ENCODE measurements at places on chromosomes 7 and 10.

DNA sequence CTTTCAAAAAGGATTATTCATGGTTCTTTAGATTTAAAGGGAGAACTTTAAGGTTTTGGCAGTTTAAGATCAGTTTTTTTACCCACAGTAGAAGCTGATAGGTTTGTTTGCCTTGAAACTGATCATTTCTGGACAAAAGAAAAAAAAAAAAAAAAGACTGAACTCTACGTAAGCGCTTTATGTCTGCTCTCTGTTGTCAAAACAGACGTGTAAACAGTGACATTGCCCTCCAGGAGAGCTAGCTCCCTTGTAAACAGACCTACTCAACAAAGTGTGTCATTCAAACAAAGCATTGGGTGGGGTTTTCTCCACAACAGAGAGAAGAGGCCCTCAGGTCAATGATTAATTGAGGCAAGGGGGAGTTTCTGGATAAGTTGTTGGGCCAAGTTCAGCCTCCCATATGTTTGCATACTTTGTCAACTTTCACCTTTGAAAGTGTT, 568.1 kb upstream of the LRRN3 start:
- no peak for DNase-seq

DNA sequence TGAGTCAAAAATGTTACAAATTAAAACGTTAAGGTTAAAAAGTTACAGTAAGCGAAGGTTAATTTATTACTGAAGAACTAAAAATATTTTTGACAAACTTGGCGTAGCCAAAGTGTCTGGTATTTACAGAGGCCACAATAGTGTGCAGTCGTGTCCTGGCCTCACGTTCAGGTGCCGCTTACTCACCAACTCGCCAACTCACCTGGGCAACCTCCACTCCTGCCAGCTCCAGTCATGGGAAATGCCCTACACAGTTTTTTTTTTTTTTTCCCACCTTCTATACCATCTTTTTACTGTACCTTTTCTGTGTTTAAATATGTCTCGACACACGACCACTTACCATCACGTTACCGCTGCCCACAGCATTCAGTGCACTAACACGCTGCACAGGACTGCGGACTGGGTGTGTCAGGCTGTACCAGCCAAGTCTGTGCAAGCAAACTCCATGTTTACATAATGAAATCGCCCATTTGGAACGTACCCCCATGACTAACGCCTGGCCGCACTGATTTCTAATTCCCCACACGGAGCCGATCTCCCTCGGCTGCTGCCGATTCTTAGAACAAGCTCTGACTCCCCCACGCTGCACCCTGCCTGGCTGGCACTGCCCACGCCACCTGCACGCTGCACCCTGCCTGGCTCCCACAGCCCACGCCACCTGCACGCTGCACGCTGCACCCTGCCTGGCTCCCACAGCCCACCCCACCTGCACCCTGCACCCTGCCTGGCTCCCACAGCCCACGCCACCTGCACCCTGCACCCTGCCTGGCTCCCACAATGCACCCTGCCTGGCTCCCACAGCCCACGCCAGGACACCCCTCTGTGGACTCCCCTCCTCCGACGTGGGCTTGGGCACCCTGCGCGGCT, 203.1 kb downstream of the ZMYND11 start:
- DNase-seq, result no peak

DNA sequence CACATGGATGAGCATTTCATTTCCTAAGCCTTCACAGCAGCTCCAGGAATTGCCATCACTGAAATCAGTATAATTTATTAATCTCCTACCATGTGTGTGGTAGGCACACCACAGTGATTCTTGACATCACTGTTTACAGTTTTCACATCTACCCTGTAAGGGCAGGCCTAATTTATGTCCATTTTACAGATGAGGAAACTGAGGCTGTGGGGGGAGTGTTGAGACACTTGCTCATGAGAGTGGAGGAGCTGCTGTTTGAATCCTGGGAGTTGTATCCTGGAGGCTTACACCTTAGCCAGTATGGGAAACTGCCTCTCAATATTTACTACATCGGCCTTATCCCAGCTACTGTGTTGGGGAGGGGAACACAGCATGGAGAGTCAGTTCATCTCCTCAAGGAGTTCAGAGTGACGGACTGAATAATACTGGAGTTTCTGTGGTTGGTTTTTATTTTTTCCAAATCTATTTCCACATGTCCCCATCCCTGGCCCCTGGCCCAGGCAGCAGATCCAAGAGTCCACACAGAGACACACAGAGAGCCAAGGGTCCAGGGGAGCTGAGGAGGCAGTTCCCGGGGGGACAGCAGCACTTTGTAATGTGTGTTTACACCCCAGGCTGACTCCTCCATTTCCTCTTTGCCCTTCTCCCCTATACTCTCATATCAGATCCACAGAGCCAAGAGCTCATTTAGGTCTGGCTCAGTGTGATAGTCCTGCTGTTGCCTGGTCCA, 13.2 kb downstream of the UBTD1 start:
- no peak for DNase-seq

GRCh38 chr10:4588824-4589223, 237.2 kb upstream of the AKR1E2 start:
- no peak for DNase-seq

- DNase-seq, result no peak
These were observed 3.4 kb upstream of the CHST12 start for GRCh38 chr7:2399848-2400587.

GRCh38 chr10:21494191-21495001, 31.1 kb downstream of the SKIDA1 start:
- DNase-seq, result no peak

DNA sequence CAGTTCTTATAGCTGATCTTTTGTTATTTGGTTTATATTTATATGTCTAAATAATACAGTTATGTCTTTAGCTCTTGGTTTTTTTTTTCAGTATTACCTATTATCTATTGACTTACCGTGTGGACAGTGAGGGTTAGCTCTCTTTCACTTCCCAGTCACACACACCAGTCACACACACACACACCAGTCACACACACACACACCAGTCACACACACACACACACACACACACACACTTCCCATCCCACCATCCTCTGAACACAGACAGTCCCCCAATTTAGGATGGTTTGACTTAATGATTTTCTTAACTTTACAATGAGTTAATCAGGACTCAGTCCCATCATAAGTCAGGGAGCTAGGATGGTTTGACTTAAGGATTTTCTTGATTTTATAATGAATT, 18.9 kb upstream of the AGFG2 start:
- DNase-seq, result no peak
